ENCODE measurements at places on chromosomes 7 and 10.
A peak's percentile ranks its signal among the peaks of the same experiment; 100 is the strongest.

DNA sequence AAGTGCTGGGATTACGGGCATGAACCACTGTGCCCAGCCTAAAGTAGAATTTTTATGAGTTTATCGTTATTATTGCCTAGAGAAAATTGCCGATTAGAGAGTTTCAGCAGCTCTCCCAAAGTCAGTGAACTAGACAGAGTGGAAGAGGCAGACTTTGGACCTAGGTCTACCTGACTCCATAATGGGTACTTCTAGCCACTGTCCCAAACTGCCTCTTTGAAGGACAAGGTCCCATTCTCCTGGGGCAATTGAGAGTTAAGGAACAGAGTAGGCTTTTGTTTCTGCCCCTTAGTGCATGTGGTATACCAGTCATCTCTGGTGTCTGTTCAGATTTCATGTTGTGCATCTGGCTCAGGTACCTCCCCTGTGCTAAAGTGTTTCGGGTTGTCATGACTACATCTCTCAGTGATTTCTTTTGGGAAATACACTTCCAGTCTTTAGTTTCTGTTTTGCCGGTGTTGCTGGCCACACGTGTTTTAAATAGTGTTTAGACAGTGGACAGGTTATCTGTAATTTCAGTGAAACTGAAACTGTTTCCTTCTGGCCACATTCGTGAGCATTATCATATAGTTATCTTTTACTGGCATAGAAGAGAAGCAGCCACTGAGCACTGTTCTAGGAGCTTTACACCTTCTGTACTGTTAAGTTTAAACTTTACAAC is 4.7 kb downstream of the TMEM236 start:
- DNase-seq = no peak

DNA sequence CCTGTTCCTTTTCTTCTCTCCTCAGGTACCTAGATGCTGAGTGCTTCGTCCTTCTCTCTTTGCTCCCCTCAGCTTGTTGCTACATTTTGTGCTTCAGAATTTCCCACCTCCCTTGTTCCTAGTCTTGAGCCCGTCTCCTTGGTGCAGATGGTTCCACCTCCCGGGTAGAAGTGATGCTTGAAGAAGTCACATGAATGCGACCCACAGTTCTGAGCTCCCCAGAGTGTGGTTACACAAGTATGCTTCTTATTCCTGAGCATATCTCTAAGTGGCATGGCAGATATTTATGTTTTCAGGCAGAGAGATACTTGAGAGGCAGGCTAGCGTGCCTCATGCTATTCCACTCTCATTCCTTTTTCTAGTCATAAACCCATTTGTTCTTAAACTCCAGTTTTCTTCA is 34.0 kb downstream of the INPP5F start:
- no peak for DNase-seq

DNA sequence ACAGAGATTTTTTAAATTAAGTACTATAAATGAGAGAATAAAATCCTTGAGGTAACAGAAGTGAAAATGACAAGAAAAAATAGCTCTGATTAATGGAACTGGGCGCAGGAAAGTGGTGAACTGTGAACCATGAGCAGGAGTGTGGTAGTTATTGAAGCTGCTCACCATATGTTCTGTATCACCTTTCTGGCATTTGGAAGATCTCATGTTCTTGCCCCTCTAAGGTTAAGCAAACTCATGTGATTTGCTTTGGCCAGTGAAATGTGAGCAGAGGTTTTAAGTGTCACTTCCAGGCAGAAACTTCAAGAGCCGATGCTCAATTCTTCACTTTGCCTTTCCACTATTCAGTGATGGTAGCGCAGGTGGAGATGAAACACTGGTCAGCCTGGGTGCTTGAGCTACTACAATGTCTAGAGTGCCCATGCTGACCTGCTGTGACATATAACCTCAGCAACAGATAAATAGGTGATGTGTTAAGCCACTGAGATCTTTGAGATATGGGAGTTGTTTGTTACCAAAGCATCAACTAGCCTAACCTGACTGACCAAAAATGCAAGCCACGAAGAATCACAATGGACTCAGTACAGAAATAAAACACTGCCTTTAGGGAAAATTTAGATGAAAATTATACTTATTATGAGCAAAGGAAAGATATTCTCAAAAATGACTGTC is 18.4 kb downstream of the MTPAP start:
- DNase-seq = no peak

- DNase-seq = no peak
Measured at GRCh38 chr10:86545101-86545500, 23.5 kb upstream of the WAPL start.

GRCh38 chr7:149205690-149206381 is 10.5 kb downstream of the ZNF282 start:
- DNase-seq = no peak

DNA sequence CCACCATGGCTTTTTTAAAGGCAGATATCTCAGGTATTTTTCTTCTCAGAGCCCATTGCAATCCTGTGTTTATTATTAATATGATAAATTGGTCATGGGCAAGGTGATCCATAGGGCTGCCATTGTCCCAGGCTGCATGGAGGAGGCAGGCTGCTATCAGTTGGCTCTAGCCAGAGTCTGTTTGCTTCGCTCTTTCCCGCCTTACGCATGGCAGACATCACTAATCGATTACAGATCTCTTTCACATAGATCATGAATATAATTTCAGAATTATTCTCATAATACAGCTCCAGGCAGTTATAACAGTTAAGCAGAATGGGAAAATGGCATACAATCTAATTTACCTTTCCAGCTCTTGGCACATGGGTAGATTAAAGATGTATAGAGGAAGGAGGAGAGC is 30.4 kb upstream of the HABP2 start:
- no peak for DNase-seq

DNA sequence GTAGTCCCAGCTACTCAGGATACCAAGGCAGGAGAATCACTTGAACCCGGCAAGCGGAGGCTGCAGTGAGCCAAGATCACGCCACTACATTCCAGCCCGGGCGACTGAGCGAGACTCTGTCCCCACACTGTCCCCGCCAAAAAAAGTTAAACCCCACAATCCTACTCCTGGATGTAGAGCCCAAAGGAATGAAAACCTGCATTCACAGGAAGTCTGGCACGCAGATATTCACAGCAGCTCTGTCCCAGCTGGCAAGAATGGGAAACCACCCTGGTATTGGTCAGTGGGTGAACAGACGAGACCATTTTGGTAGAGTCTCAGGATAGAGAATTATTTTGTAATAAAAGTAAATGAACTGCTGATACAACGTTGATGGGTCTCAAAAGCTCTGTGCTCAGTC is 225.2 kb downstream of the MAD1L1 start:
- no peak for DNase-seq

GRCh38 chr10:32938554-32939061 is 19.4 kb downstream of the ITGB1 start:
- DNase-seq = no peak

DNA sequence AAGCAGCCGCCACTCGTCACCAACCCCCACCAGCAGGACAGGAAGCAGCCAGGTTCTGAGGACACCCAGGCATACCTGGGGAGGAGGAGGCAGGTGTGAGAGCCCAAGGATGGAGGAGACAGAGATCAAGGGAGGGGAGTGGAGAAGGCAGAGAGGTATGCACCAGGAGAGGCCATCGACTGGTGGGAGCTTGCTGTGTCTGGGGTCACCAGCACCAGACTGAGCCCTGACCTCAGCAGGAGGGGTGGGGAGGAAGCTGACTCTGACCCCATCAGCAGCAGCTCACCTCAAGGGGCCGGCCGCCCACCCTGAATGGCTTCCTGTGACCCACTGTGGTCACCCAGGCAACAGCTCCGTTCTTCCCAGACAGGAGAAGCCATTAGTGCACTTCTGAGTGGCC is 7.8 kb downstream of the VIPR2 start:
- no peak for DNase-seq

DNA sequence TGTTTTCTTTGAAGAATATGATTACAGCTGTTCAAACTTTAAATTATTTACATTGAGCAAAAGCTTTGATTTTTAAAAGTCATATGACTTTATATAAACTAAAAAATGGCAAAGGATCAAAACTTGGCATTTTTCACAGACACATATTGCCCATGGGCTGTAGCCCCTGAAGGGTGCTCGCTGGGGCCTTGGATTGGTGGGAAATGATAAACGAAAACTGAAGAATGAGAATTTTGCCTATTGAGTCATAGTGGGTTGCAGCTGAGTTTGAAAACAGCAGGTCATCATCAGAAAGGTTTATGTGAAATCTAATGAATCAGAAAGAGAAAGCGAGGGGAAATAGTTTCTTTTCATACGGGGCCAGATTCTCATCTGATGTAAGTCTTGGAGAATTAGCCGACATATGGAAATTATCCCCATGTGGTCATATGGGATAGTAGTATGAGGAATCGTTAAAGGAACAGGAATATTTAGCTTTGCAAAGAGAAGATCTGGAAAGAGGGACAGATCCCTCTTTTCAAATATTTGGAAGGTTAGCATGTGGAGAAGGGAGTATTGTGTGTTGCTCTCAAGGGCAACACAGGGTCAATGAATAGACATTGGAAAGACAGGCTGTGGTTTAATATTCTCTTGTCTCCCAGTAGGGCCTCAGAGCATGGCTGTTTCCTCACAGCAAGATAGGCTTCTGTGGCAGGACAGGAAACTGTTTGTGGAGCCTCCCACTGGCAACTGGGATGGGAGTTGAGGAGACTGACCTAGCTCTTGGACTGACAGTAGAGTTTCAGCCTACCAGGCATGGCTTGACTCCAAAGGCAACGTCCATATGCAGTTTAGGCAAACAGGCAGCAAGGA is 119.0 kb downstream of the FZD1 start:
- no peak for DNase-seq

GRCh38 chr7:36986511-36986933 is 262.2 kb upstream of the AOAH start:
- DNase-seq = no peak

DNA sequence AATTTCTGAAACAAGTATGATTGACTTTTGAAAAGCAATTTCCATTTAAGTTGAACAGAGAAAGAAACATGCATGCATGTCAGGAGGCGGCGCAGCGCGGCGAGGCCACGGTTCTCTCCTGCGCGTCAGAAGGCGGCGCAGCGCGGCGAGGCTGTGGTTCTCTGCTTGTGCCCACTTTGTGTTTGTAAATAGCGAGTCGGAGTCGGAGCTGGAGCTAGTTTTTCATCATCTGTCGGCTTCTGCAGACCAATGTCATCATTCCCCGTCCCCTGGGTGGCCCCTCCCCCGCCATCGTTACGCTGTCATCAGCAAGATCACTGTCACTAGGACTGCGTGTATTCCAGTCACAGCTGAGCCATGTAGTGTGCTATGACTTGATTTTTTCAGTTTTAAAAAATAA is 49.2 kb downstream of the INPP5A start:
- DNase-seq = no peak

DNA sequence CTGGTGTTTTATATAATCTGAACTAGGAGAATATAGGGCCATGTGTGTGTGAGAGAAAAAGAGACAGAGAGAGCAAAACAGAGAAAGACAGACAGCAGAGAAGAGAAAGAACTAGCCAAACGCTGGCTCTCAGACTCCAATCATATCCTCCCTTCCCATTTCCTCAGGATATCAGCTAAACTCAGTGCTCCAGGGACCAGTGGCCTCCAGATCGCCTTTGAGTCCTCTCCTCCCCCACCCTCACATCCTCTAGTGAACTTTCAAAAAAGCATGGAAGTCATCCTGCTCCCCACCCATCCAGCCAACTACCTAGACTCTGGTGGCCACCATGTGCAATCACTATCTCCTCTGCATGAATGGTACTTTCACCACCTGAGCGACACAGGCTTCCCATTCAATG is 386.1 kb upstream of the NPVF start:
- DNase-seq = no peak

DNA sequence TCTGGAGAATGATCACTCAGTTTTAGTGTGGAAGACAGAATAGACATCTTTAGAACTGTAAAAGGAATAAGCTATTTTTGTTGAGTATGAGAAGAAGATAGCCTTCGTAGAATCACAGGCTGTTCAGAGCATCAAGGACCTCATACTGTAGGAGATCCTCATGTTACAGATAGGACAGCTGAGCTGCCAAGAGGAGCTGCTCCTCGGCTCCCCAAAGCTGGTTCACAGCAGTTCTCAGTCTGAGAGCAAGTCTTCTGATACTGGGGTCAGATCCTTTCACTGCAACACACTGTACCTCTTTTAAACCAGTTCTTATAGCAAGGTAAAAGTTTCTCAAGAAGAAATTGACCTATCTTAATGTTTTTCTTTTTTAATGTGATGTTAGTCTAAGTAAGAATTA is 17.1 kb downstream of the CCNY start:
- DNase-seq = no peak

- peak; percentile 90 for DNase-seq
Measured at GRCh38 chr7:138875794-138876193, 77.8 kb upstream of the ATP6V0A4 start.

DNA sequence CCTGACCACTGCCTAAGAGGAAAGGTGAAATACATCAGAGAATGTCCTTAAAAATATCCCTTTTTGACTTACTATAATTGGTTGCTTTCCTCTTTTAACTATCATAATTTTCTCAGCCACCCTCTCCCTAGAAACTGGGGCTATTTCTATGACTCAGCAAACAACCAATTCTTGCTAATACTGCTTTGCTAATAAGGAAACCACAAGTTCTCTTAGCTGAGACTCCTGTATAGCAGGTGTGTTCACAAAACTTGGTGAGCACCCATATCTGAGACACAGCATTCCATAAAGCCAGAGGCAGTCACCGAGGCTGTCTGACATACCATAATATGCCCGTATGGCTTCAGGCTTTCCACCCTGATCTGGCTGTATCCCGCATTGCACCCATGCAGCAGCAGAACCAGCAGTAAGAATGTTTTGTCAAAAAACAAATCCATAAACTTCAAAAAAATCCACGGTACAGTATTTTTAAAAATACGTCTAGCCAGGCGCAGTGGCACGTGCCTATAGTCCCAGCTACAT is 191.7 kb upstream of the C7orf33 start:
- no peak for DNase-seq

GRCh38 chr7:14973712-14974428 is 71.3 kb upstream of the DGKB start:
- DNase-seq = no peak

- DNase-seq = no peak
Measured at GRCh38 chr7:158366916-158367633, 220.5 kb downstream of the PTPRN2 start.

DNA sequence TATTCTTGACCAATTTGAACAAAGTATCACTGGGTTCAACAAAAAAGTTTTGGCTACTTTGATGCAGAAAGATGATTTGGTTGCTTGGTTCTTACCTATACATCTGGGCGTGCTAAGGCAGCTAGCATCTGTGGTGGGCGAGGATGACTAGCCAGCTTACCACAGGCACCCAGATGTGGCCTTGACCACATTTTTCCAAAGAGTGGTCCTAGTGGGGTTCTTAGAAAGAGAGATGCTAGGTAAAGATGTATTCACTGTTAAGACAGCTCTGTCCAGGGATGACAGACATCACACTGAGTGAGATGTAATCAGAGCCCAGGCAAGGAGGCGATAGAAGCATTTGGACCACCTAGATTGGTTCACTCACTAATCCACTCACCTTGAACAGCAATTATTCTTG is 785 bp downstream of the DNTT start:
- no peak for DNase-seq

DNA sequence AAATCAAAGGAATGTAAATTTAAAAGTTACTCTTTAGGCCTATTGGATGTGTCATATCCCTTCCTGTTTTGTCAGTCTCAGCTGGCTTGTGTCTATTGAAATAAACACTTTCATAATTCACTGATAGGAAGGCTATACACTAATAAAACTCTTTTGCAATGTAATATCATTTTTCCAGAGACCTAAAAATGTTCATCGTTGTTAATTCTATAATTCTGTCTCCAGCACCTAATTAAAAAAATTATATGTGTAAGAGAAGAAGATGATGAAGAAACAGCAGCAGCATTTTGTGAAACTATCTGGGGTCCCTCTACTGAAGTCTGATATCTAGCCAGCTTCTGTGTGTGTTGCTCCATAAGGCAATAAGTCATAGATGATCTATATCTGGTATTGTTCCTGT is 602.7 kb downstream of the ETV1 start:
- DNase-seq = no peak

- DNase-seq = no peak
Measured at GRCh38 chr7:67673861-67674260, 677.2 kb downstream of the TYW1 start.
